Stomach (tissue), 19 donors: ENCODE measurements at places on chromosomes 1 and 21. TPM values are rescaled to one million over a fixed set of nuclear protein-coding genes. Genes with fewer than 3 reads are reported as not detected.

PTGS2 gene
- total RNA-seq, result 3.5 TPM

FCER1A gene
- total RNA-seq, result not detected

CSF3R gene
- 20.5 TPM for total RNA-seq

CADM3 gene
- 7.5 TPM for total RNA-seq

ZMYND12 gene
- not detected for total RNA-seq

MAP1LC3C gene
- 2.9 TPM for total RNA-seq

FAM72A gene
- total RNA-seq, result 1.4 TPM

DNM3 gene
- total RNA-seq, result 13.8 TPM

CFHR5 gene
- total RNA-seq, result not detected

ETV3L gene
- total RNA-seq, result not detected

HIPK1 gene
- total RNA-seq, result 33.9 TPM

TIAM1 gene
- total RNA-seq, result 1.8 TPM

SYTL1 gene
- total RNA-seq, result 15.6 TPM

LORICRIN gene
- total RNA-seq, result not detected

UMODL1 gene
- not detected for total RNA-seq

TLCD4 gene
- 20.1 TPM for total RNA-seq

EFNA1 gene
- total RNA-seq, result 37.1 TPM

CFHR1 gene
- not detected for total RNA-seq

GSTM2 gene
- 22.3 TPM for total RNA-seq

HMCN1 gene
- 1.2 TPM for total RNA-seq

IL10RB gene
- 10.3 TPM for total RNA-seq

FAM163A gene
- total RNA-seq, result not detected

RNF223 gene
- total RNA-seq, result not detected

MX2 gene
- 85.8 TPM for total RNA-seq

GABRD gene
- not detected for total RNA-seq

TSSK3 gene
- 0.92 TPM for total RNA-seq

RASSF5 gene
- 44.5 TPM for total RNA-seq

RGS8 gene
- total RNA-seq, result not detected

GCSAML gene
- 0.14 TPM for total RNA-seq

COL9A2 gene
- 7.2 TPM for total RNA-seq

DIO1 gene
- total RNA-seq, result not detected

RPL11 gene
- total RNA-seq, result 572 TPM

TMEM201 gene
- 7.6 TPM for total RNA-seq

FAM131C gene
- not detected for total RNA-seq

CFAP141 gene
- total RNA-seq, result not detected

TMEM61 gene
- total RNA-seq, result 0.89 TPM

SUSD4 gene
- 5.5 TPM for total RNA-seq

CYP4Z1 gene
- total RNA-seq, result not detected

SPATA1 gene
- 1.3 TPM for total RNA-seq

HTR6 gene
- not detected for total RNA-seq

DNASE2B gene
- total RNA-seq, result not detected

CRB1 gene
- total RNA-seq, result 0.73 TPM

TAF13 gene
- 25.2 TPM for total RNA-seq

NEGR1 gene
- total RNA-seq, result 30.3 TPM

CCDC30 gene
- 2.0 TPM for total RNA-seq

FMN2 gene
- 0.87 TPM for total RNA-seq

TMEM9 gene
- 51.0 TPM for total RNA-seq
